Sigmoid colon (tissue), 7 donors: ENCODE measurements at places on chromosomes 2 and 18. TPM values are rescaled to one million over a fixed set of nuclear protein-coding genes. Genes with fewer than 3 reads are reported as not detected.

DNA sequence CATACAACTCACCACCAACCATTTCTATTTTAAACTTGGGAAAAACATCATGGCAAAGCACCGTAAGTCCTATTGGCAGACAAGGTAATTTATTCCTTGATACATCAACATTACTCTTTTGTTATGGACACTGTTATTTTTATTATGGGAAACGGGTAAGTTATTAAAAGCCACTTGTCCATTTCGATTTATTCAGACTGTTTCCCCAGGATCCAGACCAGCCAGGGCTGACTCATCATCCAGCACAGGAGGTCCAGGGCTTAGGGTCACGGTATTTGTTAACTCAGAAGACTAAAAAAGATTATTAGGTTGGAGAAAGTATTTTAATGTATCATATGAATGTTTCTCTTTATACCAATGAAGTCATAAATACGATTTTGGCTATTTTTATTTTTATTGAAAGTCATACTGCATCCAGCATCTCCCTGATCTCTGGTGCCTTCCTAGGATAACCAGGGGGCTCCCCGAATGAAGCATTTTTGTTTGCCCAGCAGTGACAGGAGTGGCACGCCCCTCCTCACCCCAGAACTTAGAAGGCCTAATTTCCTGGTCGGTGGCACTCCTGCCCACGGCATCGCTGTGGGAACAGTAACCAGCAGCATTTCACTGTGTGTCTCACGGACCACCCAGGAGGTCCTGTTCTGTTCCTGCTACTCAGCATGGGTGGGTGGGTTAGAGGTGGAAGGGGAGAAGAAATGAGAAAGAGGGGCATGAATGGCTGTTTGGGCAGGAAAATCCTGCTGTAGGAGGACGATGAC, 446.1 kb downstream of the EIPR1 start:
- DNase-seq: no peak

DNA sequence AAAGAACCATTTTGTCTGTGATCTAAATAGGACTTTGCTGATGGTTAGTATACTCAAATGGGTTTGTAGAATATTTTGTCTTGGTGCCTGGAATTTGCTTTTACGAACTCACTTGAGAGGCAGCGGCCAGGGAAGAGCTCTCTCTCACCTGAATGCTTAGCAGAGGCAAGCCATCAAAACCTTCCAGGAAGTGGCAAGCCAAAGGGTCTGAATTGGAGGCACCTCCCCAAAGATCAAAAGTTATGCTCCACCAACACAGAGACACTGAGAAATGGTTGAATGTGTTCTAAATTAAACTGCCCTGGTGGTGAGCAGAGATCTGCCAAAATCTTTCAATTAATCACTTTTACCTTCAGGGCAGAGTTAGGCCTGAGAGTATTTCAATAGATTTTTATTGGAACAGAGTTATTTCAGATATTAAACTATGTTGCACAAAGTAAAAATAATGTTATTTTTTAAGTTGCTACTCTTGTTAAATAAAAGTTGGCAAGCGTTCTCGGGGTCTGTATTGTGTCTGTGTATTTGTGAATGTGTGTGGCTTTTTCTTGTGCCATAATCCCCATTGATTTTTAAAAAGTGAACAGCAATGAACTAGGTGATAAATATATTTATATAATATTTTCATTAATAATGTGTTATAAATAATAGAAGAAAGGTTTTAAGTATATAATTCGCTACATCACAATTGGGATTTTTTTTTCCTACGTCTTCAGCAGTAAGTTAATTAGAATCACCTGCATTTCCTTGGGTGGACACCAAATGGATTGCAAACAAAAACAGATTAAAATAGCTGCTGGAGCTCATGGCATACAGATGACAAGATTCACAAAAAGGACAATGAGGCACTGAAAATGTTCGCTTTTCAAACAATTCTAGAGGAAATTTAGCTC, 416.1 kb downstream of the ARHGAP15 start:
- DNase-seq: no peak

DNA sequence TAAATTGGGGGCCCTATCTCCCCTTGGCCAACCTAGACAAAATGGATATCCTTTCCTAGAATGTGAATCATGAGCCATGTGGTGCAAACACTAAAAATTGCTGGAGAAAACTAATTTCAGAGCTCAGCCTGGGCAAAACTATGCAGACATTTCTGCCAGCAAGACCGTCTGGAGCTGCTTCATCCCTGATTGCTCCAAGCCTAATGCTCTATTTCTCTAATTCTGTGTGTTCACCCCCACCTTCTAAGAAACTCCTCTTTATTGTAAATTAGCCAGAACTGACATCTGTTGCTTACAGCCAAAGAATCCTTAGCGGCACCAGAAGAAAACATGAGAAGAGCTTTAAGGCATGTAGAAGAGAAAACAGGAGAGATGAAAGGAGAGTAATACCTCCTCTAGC, 337.7 kb upstream of the CHAC2 start:
- DNase-seq: no peak

- DNase-seq: no peak
These were observed 13.1 kb upstream of the VAPA start for GRCh38 chr18:9900699-9901098.

GRCh38 chr2:207066791-207067460, 98.8 kb downstream of the KLF7 start:
- no peak for DNase-seq

GRCh38 chr18:79548621-79548985, 131.0 kb upstream of the CTDP1 start:
- DNase-seq: no peak

DNA sequence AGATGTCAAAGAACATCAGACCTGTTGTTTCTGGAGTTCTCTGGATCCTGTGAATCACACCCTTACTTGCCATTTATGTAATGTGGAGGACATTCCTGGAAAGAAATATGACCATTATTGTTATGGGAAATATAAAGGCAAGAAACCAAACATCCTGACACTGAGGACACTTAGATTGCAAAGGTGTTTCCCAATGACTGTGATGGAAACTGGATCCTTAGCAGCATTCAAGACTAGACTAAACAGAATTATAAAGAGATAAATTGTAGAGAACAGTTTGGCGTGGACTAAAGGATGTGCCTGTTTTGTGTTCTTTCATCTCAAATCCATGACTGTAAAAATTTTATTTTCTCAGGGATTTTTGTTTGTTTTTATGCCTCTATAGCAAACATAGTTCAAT, 347.7 kb upstream of the SLC14A2 start:
- DNase-seq: no peak

GRCh38 chr18:44521668-44522022, 159.0 kb upstream of the SETBP1 start:
- DNase-seq: no peak

GRCh38 chr2:178845566-178846457, 38.6 kb upstream of the TTN start:
- DNase-seq: no peak

DNA sequence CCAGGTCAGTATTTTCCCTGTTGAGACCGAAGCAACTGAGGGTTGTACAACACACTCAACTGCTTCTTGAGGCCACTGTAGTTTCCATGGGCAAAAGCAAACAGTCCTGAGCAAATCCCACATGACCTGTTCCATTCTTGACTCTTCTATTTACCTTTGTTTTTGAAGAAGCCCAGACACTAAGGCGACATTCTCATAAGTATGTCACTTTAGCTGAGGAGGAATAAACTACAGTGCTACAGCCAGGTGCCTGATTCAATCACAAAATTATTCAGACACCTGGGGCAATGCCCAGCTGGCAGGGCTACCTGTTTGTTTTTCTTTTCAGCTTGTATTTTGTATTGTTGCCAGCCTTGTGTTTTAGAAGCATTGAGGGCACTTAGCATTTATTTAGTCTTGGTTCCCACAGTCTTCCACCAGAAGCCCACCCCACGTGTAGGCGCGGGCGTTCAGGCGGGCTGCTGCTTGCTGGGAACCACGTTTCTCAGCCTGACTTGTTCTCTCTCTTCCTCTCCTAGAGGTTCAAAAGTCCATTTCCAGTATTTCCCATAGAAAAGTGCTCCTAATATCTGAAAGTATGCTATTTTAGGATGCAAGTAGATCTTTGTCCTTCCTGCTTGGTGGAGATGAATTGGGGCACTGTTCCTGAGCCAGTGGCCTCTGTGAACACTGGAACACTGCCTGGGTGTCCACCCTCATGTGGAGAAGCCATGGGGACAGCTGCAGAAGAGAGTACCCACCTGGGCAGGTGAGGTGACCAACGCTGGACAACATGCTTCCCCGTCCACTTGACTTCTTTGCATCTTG, 99.0 kb upstream of the COPS8 start:
- DNase-seq: no peak

GRCh38 chr18:8792688-8793316, 87.4 kb downstream of the MTCL1 start:
- DNase-seq: no peak

DNA sequence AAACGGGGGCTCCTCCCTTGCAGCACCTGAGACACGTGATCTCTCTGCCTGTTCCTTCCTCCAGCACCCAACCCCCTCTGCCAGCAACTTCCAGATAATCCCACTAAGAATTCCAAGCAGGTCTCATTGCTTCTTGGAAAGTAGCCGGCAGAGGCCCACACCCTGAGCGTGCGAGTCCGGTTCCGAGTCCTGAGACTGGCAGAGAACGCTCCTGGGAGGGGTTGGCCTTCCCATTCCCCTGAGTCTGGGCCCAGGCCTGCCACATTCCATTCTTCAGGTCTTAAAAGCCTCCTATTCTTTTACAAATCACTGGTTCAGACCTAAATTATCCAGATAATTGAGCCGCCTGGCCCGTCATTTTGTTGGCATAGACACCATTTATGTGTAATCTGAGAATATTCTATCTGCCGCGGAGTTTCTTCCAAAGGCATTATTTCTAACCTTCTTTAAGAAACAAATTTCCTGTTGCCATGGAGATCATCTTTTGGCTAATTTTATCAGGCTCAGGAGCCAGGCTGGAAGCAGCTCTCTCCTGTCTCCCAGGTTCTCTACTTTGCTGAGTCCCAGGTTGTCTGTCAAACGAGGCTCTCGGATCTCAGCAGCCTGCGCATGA, 165.4 kb downstream of the MYCN start:
- DNase-seq: no peak

AMER3 gene
- 0.33 TPM for total RNA-seq

ITSN2 gene
- 57.3 TPM for total RNA-seq

MARCO gene
- 18.7 TPM for total RNA-seq

COLEC11 gene
- 2.3 TPM for total RNA-seq
